H9 (cell line): ENCODE measurements at places on chromosomes 12 and 14.

DNA sequence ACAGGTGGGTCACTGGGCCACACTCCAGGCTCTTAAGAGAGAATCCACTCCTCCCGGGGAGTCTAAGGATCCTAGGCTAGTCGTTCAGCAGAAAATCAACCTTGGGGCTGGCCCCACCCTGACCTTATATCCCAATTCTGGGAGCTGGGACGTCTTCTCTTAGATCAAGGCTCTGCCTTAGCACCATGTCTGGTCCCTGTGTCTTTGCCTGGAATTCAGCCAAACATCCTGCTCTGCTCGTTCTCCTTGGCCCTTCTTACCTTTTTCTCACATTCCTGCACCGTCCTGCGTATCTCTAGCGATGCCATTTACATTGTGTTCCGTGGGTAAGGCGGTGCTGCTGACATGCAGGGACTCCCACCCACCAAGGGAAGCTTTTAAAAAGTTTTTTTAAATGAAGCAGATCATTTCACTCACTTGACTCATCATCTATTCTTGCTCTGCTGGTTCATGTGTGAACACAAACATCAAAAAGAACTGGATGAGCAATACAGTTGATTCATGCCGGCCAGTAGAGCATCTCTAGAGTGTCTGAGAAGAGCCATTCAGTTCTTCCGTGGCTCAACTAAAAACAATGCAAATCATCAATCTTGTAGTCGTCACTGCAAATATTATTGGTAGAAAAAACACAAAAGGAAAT is 50.2 kb downstream of the KCNK13 start:
- no peak for DNase-seq

DNA sequence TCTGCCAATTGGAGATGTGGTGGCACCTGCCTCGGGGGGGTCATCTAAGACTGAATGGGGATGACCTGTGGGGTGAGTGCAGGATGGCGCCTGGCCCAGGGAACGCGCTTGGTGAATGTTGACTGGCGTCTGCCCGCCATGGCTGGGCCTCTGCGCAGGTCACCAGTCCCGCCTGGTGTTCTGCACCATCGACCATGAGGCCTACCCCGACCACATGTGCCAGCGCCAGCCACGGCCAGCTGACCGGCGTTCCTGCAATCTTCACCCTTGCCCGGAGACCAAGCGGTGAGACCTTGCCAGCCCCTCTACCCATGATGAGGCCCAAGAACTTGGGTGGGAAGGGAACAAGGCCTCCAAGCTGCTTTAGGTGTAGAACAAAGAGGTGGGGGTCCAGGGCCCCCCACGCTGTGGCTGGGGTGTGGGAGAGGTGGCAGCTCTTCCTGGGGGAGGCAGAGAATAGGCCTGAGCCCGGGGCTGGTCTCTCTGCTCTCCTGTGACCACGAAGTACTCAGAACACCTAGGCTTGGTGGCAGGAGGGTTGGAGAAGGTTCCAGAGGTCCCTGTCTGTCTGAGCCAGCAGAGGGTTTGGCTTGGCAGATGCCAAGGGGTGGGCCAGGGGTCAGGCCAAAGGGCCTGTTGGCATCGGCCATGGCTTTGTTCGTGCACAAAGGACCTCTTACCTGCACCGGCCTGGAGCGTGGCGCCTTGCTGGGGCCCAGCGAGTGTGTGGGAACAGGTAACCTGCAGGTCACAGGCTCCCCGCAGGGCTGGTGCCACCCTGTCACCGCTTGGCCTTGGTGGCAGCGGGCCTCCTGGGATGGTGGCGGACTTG is 15.4 kb downstream of the PAPLN start:
- no peak for DNase-seq

DNA sequence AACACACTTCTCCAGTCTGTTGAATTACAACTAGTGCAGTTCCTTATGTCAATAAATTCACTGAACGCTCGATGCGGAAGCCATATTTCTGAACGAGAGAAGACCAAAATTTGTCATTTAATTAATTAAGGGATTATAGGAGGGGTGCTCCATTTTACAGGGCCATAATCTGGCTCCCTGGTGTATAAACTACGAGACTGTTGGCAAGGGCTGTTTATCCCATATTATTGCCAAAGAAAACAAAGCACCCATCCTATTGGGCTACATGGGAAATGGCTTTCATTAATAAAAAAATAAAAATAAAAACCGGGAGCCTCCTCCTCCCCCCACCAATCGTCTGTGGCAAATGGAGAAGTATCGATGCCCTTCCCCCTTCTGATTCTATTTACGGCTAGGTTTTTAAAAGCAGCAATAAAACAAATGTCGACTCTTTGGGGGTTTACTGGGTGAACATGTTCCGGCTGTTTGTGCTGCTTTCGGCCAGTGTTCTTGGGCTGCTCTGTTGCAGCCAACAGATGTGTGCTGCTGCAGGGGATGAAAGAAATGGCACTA is 24.8 kb downstream of the ATF7 start:
- no peak for DNase-seq

DNA sequence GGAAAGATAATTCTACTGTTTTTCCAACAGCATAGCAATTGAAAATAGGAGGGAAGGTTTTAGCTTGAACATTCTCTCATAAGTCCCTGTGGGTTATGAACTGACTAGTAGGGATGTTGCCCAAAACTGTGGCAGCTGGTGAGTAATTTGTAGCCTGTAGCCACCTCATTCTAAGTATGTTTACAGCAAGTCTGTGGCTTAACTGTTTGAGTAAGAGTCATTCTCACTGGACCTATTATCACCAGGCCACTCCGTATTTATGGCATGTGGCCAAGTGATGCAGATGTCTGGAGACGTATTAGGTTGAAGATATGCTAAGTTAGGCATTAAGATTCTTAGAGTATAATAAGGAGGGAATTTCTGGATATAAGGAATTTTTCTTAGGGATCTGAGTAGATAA is 458.3 kb downstream of the ETNK1 start:
- no peak for DNase-seq

DNA sequence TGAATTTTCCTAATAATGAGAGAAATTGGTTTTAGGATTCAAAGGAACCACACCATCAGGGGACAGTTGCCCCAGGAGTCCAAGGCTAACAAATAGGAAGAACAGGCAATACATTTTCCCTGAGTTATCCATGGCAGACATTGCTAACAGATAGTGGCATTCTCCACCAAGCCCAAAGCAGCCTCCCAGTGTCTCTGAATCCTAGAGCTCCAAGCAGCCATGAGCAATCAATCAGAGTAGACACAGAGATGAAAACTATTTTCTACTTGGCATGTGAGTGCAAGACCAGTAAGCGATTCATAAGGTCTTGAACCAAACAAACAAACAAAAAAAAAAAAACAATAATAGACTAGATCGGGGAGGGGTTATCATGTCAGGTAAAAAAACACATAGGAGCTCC is 515.7 kb downstream of the MED13L start:
- no peak for DNase-seq

DNA sequence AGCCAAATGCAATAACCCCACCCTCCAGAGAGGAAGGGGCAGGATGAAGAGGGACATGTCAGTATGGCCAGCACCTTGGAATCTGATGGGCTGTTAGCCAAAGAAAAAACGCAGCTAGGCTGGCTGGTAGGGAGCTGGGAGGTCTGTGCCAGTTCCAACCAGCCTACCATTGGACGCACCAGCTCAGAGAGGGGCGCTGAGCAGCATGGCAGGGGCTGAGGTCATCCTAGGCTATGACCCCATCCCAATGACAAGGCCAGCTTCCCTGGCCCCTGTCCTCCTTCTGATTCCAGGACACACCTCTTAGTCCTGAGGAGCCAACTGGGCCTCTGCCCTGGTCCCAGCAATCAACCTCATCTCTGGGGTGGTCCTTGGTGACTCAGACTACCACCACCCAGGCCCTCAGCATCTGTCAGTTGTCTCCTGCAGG is 12.2 kb downstream of the ACTN1 start:
- no peak for DNase-seq

DNA sequence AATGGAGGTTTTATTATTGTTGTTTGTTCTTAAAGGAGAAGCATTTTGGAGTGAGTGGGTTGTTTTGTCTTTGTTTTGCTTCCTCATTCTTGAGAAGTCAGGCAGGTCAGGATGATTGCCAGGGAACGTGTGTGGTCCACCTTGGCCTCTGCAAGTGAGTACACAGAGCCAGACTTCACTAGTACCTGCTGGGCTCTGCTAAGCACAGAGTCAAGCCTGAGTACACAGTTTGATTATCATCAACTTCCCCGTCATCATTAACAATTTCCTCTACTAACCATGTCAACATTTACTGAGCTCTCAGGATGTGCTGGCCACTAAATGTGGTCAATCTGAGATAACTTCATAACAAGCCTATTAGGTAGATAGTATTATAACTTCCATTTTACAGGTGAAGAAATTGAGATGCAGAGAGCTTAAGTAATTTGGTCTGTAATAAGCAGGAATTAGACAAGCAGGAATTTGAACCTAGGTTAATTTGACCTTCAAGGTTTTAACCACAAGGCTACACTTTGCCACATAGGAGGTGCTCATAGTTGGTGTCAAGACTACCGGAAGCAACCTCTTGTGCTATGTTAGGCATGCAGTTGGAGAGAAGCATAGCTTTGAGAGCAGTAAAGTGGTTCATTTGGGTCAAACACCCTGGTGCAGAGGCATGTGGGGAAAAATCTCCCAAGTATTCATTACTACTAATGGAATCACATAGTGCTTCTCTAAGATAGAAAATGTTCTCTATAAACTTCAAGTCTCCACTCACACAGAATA is 178.3 kb downstream of the NUAK1 start:
- no peak for DNase-seq

DNA sequence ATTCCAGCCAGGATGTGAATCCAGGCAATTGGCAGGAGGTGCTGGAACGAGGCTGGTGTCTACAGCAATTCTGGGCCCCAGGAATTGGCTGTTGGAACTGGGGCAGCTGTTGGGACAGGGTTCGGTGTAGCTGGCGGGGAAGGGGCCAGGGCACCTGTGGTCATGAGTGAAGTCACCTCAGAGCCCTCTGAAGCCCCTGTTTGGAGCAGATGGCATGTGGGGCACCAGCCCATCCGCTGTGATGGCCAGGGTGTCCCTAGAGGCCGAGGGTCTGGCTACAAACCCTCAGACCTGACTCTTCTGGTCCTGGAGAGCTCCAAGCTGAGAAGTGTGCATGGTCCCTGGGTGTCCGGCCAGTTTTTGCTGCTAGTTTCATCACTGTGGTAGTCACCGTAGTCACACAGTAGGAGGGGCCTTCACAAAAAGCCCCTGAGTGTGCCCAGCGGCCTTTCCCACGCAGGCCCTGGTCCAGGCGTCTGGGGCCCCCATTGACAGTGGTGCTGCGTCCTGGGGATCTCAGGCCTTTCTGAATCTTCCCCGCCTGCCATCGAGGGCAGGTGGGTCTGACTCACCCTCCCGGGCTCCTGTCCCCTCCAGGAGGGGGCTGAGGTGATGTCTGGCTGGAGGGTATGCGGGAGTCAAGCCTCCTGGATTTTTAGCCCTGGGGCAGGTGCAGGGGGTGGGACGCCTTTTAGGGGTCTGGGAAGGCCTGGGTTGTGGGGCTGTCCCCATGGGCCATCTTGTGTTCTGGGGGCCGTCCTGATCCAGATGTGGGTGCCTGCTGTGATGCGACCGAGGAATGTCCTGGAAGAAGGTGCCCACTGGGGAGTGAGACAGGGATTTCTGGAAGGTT is 368.0 kb downstream of the TMEM121 start:
- no peak for DNase-seq

- no peak for DNase-seq
These were observed 80.1 kb downstream of the CEP83 start for GRCh38 chr12:94379479-94380113.

DNA sequence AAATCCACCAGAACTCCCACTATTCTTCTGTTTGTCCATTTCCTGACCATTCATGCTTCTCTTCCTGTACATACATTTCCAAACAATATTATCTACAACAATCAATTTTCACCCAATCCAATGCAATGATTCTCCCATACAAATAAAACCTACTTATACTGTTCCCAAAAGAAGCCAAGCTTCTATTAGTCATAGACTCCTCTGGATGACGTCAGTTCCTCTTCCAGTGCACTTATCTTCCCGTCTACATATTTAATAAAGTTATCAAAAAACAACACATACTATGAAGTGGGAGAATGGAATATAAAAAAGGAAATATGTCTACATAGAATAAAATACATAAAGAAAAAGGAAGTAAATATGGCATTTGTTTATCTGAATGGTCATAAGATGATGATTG is 165.4 kb downstream of the FOXG1 start:
- DNase-seq = no peak

DNA sequence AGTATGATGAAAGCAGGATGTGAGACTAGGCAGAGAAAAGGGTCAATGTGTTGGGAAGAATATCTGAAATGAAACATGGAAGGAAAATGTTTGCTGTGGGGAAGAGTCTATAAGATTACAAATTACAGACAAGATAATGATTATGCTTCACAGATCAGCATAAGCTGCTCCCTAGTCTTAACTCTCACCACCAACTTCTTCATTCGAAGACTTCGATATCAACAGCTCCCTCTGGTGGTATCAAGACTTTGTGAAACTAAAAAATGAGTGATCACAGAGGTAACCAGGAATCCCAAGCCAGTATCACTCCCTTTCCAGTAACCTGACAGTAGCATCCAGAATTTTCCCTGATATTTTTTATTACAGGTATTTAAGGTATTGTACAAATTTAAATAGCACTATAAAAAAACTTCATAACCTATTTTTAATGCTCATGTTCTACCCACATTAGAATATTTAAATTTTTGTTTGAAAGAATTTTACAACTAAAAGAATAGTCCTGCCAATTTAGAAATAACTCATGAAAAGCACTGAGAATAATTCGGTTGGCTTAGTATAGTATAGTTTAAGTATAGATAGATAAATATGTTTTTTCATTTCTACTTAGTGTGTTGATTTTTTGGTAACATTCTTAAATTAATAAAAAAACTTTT is 84.4 kb downstream of the C2CD5 start:
- DNase-seq = no peak

DNA sequence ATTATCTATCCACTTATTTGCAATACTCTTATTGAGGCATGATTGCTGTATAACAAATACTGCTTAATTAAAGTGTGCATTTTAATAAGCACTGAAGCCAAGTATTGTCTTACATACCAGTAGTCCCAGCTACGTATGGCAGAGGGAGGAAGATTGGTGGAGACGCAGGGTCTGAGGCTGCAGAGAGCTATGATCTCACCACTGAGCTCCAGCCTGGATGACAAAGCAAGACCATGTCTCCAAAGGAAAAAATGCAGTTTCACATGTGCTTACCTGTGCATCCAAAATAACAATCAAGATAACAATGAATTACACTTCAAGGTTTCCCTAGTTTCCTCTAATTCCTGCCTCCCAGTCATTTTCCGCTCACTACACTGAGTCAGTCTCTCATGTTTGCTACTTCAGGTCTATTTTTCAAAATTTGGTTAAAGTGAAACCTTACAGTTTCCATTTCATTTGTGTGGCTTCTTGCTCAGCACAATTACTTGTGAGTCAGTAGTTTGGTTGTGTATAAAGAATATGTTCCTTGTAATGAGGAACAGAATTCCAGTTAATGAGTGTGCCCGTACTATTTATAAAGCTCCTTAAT is 1250.1 kb downstream of the TMEM121 start:
- DNase-seq = no peak

GRCh38 chr12:41053046-41053445 is 135.1 kb upstream of the PDZRN4 start:
- no peak for DNase-seq
